ENCODE measurements at places on chromosomes 12 and 14.
A peak's percentile ranks its signal among the peaks of the same experiment; 100 is the strongest.

DNA sequence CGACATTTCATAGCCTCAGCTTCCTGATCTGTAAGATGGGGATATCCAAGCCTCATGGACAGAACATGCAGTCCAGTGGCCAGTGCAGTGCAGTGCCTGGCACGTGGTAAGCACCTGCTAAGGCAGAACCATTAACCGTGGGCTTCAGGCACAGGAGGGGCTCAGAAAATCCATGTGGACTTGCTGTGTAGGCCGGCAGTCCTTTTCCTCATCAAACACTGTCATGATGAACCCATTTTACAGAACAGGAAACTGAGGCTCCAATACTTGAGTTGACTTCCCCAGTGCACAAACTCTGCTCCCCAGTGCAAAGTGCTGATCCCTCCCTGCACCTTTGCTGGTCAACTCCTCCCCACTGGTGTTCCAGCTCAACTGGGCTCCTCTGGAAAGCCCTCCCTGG is 18.0 kb downstream of the TRPV4 start:
- no peak for DNase-seq

DNA sequence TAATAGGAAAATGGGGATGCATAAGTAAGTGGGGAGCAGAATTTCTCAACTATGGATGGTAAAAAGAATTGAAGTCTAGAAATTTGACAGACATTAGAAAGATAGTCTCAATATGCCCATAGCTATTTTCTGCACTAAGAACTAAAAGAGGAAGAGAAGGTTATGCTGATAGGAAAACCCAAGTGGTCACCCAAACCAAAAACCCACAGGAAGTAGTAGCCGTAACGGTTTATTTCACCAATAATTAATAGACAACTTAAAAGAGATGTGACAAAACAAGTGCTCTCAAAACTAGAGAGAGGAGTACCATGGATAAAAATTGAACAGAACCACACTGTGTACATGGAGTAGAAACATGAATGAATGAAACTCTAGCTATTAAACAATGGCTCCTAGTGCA is 295.4 kb downstream of the FSCB start:
- no peak for DNase-seq

DNA sequence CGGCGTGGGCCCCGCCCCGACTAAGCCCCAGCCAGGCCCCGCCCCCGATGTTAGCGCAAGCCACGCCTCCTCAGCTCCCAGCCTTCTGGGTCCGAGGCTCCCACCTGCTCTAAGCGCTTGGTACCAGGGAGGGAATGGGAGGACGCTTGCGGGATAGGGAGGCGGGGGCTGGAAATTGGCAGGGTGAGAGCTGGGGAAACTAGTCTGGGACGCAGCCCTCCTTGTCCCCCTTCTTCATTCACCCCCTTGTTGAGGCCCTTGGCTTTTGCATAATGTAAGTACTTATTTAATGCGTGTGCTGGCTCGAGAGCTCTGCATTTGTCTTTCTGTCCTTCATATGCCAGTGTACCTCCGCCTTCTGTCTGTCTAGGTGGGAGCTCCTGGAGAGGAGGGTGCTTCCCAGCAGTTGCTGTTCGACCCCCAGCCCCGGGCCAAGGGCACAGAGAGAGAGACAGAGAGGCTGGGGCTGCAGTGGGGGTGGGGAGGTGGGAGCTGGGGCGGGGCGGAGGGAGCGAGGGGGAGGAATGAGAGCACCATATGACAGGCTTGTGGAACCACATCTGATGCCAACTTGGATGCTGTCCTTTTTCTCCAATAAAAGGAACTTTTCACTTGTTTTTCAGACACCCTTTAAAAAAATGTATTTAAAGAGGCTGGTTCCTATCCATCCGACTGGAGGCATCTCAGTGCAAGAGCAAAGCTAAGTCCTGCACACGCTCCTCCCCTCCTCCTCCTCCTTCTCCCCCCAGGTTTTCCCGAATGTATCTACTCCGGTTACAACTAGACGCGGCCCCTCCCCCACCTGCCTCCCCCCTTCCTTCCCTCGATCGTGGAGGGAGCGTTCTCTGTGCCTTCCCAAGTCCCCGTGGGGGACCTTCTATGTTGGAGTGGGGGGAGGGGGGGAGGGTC is 25.6 kb upstream of the MAP1LC3B2 start:
- DNase-seq = no peak

DNA sequence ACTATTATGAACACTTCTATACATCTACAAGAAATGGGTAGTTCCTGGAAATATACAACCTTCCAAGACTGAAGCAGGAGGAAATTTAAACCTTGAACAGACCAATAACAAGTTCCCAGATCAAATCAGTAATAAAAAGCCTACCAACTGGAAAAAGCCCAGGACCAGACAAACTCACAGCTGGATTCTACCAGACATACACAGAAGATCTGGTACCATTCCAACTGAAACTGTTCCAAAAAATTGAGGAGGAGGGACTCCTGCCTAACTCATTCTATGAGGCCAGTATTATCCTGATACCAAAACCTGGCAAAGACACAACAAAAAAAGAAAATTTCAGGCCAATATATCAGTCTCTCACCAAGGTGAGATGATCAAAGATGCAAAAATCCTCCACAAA is 189.4 kb downstream of the RPS29 start:
- no peak for DNase-seq

- DNase-seq = no peak
Measured at GRCh38 chr12:6563448-6564050, 4.5 kb downstream of the NOP2 start.

DNA sequence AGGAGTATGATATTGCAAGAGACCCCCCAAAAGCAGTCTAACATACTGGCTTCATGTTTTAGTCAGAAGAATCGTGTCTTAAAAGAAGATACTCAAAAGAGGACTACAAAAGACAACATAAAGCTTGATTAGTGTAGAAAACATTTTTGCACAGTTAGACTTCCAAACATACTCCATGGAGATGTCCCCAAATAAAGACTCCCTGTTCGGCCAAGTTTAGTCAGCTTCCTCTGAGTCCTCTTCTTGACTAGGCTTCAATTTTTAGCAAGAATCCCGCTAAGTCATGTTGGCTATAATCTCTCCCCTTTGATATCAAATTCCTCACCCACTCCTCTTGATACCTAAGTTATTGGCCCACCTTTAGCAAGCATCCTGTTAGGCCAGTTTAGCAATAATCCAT is 298.0 kb downstream of the RMST start:
- no peak for DNase-seq

GRCh38 chr12:6646276-6647082 is 753 bp downstream of the ACRBP start:
- DNase-seq = no peak

DNA sequence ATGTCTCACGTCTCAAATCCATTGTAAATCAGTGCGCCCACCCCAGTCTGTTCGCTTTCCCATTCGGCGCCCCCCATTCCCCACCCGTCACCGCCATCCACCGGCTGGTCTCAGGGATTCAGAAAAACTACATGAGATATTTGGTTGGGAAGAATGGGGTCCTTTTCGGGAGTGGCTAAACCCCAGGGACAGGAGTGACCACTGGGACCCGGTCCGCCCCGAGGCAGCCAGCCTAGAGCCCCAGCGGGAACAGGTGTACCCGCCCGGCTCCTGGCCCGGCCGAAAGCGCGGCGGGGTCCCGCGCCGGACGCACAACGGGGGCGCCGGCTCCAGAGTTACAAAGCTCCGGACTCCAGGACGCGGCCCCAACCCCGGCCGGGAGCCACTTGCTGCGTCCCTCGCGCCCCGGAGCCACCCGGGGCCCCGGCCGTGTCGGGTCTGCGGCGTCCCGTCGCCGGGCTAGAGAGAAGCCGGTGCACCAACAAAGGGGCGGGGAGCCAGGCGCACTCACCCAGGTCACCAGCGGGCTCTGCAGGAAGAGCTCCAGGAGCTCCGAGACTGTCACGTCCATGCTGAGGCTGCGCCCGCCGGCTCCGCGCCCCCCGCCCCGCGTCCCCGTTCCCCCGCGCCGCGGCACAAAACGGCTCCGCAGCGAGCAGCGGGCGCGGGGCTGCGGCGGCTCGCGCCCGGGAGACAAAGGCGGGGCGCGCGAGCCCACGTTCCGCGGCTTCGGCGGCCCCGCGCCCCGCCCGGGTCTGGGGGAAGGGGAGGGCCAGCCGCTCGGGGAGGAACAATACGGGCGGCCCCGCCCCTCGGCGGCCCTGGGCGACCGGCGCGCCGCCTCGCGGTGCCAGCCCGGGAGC is at the start of gene CCDC88C:
CCDC88C (minus strand) TSS at position 701 of the 863 bp plus-strand sequence; CDS start at position 571, 130 bp downstream.
- DNase-seq = no peak

DNA sequence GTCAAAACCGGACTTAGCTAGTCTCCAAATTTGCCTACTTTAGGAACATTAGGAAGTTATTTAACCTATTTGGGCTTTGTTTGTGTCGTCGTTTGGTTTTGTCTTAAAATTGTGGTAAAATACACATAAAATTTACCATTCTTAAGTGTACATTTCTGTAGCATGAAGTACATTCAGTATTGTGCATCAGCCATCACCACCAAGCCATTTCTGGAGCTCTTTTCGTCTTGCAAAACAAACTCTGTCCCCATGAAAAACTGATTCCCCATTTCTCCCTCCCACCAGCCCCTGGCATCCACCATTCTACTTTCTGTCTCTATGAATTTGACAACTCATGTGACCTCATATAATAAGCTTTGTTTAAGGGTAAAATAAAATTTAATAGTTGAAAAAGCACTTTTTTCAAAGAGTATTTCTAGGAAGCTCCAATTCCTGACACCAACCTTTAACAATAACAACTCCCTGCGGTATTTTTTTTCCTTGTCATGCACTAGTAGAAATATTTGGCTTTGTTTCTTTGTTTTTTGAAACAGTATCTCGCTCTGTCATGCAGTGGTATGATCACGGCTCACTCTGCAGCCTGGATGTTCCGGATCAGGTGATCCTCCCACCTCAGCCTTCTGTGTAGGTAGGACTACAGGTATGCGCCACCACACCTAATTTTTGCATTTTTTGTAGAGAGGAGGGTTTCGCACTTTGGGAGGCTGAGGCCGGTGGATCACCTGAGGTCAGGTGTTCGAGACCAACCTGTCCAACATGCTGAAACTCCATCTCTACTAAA is 3.6 kb upstream of the UBC start:
- no peak for DNase-seq

DNA sequence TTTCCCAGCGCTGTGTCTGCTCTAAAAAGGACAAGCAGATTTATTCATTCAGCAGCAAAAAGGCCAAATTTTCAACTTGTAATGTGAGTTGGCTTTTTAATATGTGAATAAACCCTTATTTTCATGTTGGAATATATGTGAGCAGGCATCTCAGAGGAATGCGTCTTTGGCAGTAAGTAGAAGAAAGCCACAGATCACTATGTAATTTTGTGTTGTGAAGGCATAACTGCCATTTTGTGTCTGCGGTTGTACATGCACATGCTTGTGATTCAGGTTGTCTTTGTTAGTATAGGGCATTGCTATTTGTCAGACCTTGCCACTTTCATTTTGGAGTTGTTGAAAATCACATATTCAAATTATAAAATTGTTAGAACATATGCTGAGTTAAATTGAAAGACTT is 398.8 kb upstream of the RGS6 start:
- DNase-seq = no peak

GRCh38 chr12:74537707-74538385 is at the start of gene ATXN7L3B:
TSS of gene ATXN7L3B (plus strand) at chr12:74537835. CDS start at chr12:74538113, 278 bp downstream.
- peak; percentile 18 for DNase-seq

- no peak for DNase-seq
Measured at GRCh38 chr14:50647282-50647681, 20.8 kb downstream of the SAV1 start.

- DNase-seq = no peak
Measured at GRCh38 chr14:82647088-82647810, 1113.6 kb upstream of the SEL1L start.

DNA sequence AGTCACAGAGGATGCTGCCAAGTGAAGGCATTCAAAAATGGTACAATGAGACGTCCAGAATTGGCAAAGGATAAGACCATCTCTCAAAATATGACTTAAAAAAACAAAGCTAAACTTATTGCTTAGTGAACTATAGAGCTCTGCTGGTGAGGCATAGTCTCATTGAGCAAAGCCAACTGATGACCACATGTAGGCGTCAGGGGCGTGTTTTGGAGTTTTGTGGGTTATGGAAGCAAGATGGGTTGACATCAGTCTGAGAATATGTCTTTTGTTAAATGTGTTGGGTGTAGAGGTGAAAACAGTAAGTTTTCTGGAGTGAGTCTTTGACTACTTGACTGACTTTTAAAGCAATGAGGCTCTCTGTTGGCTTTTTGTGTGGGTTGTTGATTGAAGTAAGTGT is 47.2 kb downstream of the ATL1 start:
- no peak for DNase-seq

- DNase-seq = no peak
Measured at GRCh38 chr12:13181375-13182070, 15.0 kb upstream of the EMP1 start.

- DNase-seq = no peak
Measured at GRCh38 chr12:102050660-102051430, 10.9 kb downstream of the WASHC3 start.

- no peak for DNase-seq
Measured at GRCh38 chr12:53670971-53671370, 4.9 kb downstream of the ATP5MC2 start.

- no peak for DNase-seq
Measured at GRCh38 chr12:122729583-122730214, 945 bp downstream of the HCAR1 start.

GRCh38 chr14:35696575-35696974 is 112.5 kb downstream of the RALGAPA1 start:
- DNase-seq = no peak

DNA sequence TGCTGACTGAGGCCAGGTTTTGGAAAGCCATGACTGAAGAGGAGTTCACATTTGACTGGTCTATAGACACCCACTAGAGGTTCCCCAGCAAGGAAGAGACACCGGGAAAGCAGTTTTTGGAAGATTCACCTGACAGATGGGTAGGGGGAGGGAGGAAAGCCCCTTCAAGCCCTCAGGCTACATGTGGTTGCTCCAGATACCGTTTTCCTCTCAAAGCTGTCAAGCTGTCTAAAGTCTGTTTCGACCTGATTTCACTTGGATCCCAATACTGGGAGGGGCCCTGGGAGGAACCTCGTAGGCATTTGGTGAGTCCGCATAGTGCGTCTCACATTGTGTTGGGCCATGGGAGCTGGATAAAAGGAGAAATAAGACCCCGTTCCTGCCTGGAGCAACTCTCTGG is 1.7 kb upstream of the LRP1 start:
- no peak for DNase-seq

- DNase-seq = no peak
Measured at GRCh38 chr14:65756880-65757279, 344.4 kb downstream of the FUT8 start.

GRCh38 chr12:46531804-46532203 is 159.2 kb upstream of the SLC38A2 start:
- no peak for DNase-seq

- no peak for DNase-seq
Measured at GRCh38 chr14:83764656-83765599, 1765.0 kb upstream of the FLRT2 start.

- DNase-seq = no peak
Measured at GRCh38 chr12:14135996-14136395, 154.6 kb upstream of the GRIN2B start.

- no peak for DNase-seq
Measured at GRCh38 chr12:71063087-71063486, 94.7 kb downstream of the TSPAN8 start.

GRCh38 chr12:65602610-65603295 is 221.5 kb upstream of the HMGA2 start:
- no peak for DNase-seq
